H9 (cell line): ENCODE measurements at places on chromosomes 13 and 19. TPM values are rescaled to one million over a fixed set of nuclear protein-coding genes. Genes with fewer than 3 reads are reported as not detected.

THSD8 gene
- 45.8 and 48.1 TPM in 2 replicates for total RNA-seq

- no peaks in the 10 kb centered on the region for H3K27me3 ChIP-seq
- H3K36me3 ChIP-seq, result no peaks in the 10 kb centered on the region
- DNase-seq, result no peak
- H3K4me1 ChIP-seq, result no peaks in the 10 kb centered on the region; the same call in 1 of the 2 replicates
- H3K4me3 ChIP-seq, result no peak overlapping the region
- H3K27ac ChIP-seq, result no peak overlapping the region
Observed at GRCh38 chr19:49727217-49728030, 35.7 kb downstream of the TSKS start.

CRLF1 gene
- total RNA-seq, result 13.9 and 16.2 TPM in 2 replicates

GRCh38 chr13:45875951-45876350 lies 24.4 kb upstream of the SIAH3 start:
- peak overlapping the region; percentile 0; the same call in 1 of the 3 replicates for H3K4me3 ChIP-seq
- no peaks in the 10 kb centered on the region; the same call in 1 of the 2 replicates for H3K27me3 ChIP-seq
- H3K36me3 ChIP-seq, result no peaks in the 10 kb centered on the region
- H3K4me1 ChIP-seq, result peaks cover 3% of the 10 kb centered on the region
- DNase-seq, result no peak
